ENCODE measurements at places on chromosomes 16 and 17.

- no peak for DNase-seq
These were observed 4.1 kb downstream of the SMTNL2 start for GRCh38 chr17:4588391-4588790.

DNA sequence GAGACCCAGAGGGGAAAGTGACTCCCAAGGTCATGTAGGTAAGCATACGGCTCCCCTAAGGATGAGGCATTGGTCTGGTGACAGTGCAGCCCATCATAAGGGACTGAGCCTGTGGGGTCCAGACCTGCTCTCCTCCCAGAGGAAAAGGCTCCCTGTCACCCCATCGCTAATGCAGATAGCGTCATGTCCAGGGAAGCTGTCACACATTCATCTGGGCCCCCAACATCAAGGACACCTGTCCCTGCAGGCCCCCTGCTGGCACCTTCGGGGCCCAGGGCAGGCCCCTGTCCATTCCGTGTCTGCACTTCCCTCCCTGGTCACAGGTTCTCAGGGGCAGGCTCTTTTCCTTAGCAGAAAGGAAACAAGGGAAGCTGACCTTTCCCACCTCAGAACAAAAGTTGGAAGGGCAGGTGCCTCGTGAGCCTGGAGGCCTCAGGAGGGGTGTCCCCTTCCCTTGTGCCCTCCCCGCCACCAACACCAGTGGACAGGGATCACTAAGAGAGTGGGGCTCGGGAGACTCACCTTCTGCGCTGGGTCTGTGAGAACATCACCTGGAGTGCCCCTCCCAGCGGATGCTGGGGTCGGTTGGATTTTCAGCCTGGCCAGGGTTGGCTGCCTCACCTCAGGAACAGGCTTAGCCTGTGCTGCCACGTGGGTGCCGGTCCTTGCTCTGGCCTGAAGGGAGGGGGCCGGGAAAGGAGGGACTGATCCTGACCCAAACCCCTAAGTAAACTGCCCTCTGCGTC lies 17.3 kb upstream of the LASP1NB start:
- DNase-seq, result no peak

DNA sequence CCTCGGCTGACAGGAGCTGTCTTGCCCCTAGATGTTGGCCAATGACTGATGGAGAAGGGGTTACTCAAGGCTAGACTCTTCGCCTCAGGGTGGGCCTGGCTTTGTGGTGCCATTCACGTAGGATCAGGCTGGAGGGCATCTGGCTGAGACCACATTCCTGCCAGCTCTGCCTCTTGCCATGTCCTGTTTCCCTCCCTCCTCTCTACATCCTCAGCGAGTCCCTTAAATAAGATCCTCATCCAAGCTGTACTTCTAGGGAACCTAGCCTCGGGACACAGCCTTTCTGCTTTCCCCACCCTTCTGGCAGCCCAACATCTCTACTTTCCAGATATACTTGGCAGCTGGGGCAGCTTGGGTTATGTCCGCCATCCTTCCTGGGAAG lies 27.9 kb upstream of the EFCAB13 start:
- no peak for DNase-seq

DNA sequence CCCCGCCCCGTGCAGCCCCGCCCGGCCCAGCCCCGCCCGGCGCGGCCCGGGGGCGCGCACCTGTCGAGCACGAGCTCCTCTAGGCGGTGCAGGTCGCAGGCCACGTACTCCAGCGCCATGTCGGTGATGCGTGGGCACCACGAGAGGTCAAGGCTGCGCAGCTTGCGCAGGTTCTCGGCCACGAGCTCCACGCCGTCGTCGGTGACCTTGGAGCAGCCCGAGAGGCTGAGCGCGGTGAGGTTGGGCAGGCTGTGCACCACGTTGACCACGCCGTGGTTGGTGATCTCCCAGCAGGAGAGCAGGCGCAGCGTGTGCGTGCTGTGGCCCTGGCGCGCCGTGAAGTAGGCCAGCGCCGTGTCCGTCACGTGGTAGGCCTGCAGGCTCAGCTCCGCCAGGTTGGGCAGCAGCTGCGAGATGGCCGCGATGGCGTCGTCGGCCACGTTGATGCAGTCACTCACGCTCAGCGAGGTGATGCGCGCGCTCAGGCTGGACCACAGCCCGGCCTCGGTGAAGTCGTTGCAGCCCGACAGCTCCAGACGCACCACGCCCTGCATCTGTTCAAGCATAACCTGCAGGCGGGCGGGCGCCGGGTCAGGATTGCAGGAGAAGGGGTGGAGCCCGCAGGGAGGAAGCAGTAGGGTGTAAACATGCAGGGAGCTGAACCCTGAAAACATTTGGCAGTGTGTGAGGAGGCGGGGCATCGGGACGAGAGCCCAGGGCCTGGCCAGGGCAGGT lies 5.3 kb upstream of the WDR24 start:
- DNase-seq, result no peak

GRCh38 chr17:15026088-15026487 lies 239.0 kb downstream of the PMP22 start:
- no peak for DNase-seq

GRCh38 chr16:51630076-51630475 lies 479.0 kb upstream of the SALL1 start:
- DNase-seq, result no peak

- DNase-seq, result no peak
These were observed 22.3 kb upstream of the PLLP start for GRCh38 chr16:57306676-57307341.

DNA sequence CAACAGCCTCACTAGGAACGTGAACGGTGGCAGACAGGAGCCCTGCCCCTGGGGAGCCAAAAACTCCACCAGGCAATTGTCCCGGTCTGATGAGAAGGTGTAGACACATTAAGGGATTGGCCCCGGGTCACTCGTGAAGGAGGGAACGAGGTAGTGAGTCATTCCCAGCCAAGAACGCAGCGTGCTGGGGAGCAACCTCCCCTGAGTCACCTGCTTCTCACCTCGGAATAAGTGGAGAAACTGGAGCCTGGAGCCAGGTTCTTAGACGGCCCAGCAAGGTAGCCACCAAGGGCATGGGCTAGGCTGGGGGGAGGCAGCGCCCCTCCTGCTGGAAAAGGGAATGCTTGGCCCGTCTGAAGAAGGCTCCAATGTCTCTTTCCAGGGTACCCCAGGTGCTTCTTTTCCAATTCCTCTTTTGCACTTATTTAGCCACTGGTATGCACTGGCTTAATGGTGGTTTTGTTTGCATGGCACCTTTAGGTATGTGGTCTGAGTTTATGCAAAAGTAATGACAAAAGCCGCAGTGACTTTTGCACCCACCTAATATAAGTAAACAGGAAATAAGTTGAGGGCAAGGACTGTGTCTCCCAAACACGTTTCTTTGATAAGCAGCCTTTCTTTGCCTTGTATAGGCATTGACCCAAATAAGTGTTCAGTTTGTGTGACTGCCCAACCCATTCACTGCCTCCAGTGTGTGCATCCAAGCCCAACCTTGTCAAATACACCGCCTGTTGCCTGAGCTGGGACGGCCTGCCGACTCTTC lies 1.8 kb upstream of the HELZ start:
- DNase-seq, result peak; percentile 35

GRCh38 chr16:89920723-89921122 lies 2.1 kb downstream of the MC1R start:
- DNase-seq, result no peak

- DNase-seq, result no peak
These were observed 5.7 kb downstream of the KRT13 start for GRCh38 chr17:41499714-41500113.

DNA sequence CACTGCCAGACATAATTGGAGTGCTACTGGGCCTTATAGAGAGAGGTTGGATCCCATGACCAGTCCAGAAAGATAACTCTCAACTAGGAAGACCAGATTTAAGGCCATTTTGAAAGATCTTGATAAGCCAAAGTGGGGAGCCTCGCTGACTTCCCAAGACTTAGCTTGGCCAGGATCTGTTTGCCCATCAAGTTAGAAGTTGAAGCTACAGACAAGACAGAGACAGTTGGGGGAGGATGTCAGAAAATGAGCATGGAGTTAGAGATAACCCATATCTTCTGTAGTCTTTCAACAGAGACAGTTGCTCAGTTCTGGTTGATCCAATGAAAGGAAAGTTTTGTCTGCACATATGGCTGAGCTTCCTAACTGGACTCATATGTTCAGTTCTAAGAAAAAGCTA lies 267.4 kb downstream of the HS3ST3A1 start:
- no peak for DNase-seq

GRCh38 chr17:66724581-66725341 lies 110.2 kb upstream of the CACNG5 start:
- DNase-seq, result no peak

DNA sequence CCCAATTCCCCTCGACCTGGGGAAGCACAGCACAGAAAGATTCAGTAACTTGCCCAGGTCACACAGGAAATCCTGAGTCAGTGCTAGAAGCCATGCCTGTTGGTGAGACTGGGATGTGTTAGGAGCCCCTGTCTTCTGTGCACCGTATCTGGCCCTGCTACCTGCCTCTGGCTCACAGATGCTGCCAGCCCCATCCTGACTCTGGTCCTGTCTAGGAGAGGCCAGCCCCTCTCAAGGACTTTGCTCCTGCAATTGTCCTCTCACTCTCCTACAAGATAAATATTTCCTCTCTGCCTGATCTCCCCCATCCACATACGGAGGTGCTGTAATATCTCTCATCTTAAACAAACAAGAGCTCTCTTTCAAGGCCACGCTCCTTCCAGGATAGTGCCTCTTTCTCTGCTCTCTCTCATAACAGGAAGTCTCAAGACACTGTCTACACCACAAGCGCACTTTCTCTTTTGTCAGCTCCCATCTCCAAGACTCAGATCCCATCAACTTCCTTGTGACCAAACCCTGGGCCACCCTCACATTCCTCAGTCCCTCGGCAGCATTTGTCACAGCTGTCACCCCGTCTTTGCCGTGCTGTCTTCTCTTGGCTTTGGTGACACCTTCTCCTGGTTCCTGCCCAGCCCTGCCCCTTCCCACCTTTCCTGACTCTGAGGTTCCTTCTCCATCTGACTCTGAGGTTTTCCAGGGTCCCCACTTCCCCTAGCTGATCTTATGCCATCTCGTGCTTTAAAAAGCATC lies 1.9 kb downstream of the SLC13A2 start:
- DNase-seq, result no peak

DNA sequence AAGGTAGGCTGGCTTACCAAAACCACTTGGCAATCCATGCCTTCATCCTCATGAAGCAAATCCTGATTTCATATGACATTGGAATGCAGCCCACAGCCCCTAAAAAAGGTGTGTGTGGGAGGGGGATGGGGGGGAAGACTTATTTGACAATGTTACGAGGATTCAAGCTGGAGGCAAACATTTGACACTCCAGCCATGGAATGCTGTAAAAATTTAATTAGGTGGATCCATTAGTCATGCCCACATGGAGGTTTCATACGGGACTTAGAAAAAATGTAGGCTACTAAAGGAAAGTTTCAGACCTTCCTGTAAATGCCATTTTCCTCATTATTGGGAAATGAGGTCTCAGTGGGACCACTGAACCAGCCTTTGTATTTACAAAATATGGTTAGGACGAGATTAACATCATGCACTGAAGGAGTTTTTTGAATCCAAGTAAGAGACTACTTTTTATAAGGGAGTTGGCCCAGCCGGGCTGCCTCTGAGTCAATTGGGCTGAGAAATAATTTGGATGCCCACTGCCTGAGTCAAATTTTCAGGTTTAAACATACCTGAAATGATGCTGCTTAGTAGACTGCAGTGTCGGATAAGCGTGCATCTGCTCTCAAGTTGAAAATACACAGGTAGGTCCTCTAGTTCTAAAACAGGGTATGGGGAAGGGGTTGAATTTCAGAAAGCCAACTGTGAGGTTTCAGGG lies 44.6 kb upstream of the MAF start:
- no peak for DNase-seq

DNA sequence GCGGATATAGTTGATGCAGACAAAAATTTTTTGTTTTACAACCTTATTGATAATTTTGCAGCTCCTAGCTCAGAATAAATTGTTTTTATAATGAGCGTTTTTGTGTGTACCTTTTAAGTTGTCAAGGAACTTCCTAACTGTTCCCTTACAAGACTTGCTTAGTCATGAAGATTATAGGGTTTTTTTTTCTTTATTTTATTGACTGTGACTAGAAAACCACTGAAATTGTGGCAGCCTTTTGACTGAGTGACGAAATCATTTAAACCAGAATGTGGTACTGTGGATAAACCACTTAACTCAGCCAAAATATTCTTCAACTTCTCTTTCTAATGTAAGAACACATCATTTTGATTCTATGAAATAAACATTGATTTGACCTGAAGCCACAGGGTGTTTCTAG lies 40.8 kb upstream of the VPS4A start:
- DNase-seq, result no peak

DNA sequence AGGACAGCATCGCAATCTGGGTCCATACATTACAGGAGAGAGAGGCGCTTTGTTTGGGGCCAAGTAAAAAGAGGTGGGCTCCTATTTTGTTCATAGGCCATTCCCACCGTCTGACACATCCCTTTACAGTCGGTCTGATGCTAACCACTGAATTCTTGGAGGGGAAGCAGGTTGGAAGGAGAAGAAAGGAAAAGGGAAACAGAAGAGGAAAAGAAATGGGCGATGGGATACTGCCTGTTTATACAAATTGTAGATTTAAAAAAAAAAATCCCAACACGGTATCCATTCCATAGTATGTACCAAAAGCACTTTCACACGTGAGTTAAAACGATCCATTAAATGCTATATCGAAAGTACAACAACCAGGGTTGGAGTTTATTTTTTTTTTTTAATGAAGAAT lies 4.0 kb upstream of the ZFHX3 start:
- no peak for DNase-seq

DNA sequence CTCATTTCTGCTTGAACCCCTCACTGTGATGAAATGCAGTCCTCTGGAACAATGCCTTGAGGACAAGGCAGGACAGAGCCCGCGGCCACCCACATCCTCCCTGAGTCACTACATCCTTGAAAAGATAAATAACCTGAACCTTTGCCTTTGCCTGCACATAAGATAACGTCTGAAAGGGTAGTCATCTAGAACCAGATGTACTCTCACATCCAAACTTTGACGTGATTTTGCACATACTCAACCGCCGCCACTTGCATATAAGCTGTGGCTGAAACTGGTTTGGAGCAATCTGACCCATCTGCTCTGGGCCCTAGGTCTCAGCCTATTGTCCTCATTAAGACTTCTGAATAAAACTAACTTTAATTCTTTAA lies 252.1 kb downstream of the PHKB start:
- DNase-seq, result no peak

DNA sequence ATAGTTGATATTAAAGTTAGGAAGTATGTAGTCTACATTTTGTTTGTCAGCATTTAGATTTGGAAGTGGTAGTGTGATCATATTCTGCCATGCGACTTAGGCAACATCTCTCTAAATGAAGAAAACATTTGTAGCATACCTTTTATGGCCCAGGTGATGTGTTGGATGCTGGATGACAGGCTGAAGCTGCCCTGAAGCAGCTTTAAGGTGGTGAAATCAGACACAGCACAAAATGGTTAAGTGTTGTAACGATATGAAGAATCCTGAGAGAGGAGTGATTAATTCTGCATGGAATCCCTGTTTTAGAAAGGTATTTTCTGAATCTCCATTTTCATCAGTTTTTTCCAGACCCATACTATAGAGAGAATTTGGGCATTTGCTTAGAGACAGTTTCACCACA lies 28.3 kb downstream of the AATF start:
- no peak for DNase-seq

All from omental fat pad (tissue), 4 donors.